ENCODE measurements at places on chromosomes 5 and 9.

DNA sequence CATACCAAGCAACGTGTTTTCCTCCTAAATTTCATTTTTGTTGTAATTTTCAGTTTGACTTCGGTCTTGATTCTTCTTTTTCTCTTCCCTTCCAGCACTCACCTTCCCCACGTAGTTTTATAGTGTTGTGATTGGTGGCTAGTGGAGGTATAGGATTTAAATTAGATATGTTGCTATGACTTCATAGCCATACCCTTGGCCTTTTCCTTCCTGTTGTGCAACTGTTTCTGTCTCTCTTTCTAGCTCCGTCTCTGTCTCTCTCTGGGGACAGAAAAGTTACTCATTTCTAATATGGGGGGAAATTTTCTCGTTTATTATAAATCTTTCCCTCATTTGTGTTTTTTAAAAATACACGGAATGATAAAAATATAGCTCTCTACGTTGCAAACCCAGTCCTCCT lies 20.6 kb upstream of the C5orf24 start:
- no peak for DNase-seq

GRCh38 chr5:126138281-126138931 lies 284.8 kb upstream of the GRAMD2B start:
- no peak for DNase-seq

DNA sequence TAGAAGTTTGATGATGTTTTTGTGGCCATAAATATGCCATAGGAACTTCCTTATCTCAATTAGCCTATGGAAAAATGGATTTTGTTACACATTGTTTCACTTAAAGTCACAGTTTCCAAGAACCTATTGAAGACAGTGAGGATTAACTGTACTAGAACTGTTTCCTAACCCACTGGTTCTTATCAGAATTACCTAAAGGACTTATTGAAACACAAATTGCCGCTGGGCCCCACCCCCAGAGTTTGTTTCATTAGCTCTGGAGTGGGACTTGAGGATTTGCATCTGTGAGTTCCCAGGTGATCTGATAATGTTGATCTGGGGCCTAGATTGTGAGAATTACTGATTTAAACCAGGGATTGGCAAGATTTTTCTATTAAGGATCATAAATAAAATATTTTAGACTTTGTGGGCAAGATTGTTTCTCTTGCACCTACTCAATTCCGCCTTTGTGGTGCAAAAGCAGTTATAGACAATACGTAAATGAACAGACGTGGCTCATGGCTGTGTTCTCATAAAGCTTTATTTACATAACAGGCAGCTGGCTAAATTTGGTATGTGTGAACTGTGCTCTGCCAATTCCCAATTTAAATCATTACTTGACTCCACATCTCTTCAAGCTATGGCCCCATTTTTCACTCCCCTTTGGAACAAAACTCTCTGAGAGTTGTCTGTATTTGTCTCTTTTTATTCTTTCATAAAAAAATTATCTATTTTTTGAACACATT lies 9.3 kb downstream of the JAK2 start:
- DNase-seq: peak; percentile 27

- DNase-seq: no peak
Observed at GRCh38 chr5:76379316-76379715, 23.8 kb upstream of the IQGAP2 start.

GRCh38 chr5:133147815-133148567 lies 96.2 kb downstream of the HSPA4 start:
- no peak for DNase-seq

GRCh38 chr9:36625006-36625615 lies 52.4 kb downstream of the MELK start:
- DNase-seq: no peak

DNA sequence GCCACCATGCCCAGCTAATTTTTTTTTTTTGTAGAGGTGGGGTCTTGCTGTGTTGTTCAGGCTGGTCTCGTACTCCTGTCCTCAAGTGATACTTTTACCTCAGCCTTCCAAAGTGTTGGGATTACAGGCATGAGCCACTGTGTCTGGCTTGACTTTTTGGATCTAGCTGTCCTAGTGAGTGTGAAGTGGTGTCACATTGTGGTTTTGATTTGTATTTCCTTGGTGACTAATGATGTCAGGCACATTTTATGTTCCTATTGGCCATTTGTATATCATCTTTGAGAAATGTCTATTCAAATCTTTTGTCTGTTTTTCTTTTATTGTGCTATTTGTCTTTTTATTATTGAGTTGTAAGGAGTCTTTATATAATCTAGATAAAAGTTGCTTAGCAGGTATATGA lies 53.5 kb upstream of the MCCC2 start:
- no peak for DNase-seq

DNA sequence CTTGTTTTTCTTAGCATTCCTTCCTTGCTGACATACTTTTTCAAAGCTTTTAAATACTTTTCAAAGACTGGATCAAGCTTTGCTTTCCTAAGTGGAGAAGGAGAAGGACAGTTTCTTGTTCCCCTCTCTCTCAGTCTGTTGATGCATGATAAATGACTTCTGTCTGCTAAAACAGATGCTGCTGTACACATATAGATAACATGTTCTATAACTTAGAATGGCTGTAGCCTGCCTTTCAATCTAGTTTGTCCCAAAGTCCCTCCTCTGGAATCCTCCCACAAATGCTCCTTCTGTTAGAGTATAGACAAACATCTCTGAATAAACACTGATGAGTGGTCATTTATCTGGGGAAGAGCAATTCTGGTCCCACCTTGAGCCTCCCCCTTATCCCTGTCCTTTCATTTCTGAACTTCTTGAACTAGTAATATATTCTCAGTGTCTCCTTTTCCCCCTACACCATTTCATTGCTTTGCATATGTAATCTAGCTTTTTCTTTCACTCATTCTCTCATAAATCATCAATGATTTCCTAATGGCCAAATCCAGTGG lies 5.4 kb upstream of the HEMGN start:
- no peak for DNase-seq

- DNase-seq: no peak
Observed at GRCh38 chr9:132185073-132186009, 23.5 kb downstream of the NTNG2 start.

DNA sequence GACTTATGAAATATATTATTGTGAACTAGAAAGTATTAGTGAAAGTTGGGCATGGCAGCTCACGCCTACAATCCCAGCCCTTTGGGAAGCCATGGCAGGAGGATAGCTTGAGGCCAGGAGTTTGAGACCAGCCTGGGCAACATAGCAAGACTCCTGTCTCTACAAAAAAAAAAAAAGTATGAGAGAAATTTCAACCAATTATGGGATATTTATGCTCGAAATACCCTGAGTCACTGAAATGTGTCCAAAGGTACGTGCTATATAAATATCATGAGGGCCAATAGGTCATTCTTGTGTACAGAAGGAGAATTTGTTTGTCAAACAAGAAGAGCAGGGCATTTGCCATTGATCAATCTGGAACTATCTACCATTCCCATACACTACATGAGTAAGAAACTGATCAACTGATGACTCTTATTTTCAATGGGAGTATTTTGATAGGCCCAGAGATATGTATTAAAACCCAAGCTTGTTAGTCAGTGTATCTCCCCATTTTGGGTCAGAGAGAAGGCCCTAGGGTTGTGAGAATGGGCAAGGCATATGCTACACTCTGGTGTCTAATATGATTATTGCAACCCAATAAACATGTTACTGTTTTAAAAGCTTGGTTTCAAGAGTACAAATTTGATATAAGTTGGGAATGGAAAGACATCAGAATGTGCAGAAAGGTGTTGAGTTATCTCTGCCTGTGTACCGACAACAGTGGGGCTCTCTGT lies 21.7 kb upstream of the HOMER1 start:
- DNase-seq: no peak

- no peak for DNase-seq
Observed at GRCh38 chr9:125532412-125532811, 174.6 kb downstream of the MAPKAP1 start.

DNA sequence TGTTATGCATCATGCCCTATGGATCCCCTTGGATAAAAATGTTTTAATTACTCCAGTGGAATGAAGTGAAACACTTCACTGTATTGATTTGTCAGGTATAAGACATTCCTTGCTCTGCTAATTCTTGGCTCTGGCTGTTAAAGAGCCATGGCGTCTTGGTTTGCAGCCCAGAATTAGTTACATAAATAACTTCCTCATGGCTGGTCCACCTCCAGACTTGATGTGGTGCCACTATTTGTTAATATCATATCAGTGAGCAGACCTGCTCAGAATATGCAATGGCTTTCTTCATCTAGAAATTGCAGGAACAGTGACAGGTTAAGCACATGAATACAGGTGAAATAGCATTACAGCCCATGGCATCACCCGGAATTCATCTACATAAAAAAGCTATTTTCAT lies 446.9 kb upstream of the GRIN3A start:
- no peak for DNase-seq

DNA sequence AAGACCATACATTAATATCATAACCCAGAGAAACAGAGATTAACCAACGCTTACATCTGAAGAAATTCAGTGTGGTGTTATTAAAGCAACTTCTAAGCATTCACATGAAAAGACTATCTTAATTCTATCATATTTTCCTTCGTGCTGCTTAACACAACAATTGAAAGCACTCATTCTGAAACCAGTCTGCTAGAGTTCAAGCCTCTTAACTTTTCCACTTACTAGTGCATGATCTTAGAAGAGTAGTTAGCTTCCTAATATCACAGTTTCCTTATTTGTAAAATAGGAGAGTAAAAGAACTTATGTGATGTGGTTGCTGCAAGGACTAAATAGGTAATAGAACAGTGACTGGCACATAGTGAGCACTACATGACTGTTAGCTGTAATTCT lies 379.3 kb downstream of the TRIM36 start:
- no peak for DNase-seq

DNA sequence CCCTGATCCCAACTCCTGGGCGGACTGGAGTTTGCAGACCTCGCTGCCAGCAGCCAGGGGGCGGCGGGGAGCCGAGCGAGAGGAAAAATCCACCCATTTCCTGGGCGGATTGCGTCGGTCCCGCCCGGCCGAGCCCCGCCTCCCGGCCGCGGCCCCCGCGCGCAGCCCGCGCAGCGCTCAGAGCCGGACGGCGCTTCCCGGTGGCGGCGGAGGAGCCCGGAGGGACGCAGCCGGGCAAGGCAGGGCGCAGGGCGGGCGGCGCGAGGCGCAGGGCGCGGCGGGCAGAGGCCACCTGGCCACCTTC lies at the start of gene OLFM1:
Gene OLFM1, plus strand, starts transcription at position 180 of the 304 bp plus-strand sequence. CDS start 322 bp downstream, outside the sequence.
- peak; percentile 75 for DNase-seq

GRCh38 chr5:174189654-174190541 lies 144.4 kb downstream of the NSG2 start:
- DNase-seq: no peak

- no peak for DNase-seq
Observed at GRCh38 chr5:158731014-158731413, 368.7 kb downstream of the EBF1 start.

DNA sequence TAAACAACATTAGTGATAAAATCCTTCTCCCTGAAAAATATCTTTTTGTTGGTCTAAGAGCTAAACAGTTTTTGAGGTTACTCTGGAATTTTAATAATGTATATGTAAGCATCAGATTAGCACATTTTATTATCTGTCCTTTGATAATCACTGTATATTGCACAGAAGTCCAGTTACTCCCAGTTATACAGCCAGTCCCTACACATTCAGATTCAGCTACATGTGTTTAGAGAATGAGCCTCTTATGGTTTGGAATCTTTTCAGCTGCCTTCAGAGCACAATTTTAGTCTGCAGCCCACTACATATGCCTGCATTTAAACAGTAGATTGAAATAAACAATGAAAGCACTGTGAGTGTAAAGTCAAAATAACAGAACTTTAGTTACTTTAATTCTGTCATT lies 438.2 kb downstream of the ARHGEF28 start:
- DNase-seq: no peak

- no peak for DNase-seq
Observed at GRCh38 chr5:32280656-32281081, 32.1 kb downstream of the MTMR12 start.

DNA sequence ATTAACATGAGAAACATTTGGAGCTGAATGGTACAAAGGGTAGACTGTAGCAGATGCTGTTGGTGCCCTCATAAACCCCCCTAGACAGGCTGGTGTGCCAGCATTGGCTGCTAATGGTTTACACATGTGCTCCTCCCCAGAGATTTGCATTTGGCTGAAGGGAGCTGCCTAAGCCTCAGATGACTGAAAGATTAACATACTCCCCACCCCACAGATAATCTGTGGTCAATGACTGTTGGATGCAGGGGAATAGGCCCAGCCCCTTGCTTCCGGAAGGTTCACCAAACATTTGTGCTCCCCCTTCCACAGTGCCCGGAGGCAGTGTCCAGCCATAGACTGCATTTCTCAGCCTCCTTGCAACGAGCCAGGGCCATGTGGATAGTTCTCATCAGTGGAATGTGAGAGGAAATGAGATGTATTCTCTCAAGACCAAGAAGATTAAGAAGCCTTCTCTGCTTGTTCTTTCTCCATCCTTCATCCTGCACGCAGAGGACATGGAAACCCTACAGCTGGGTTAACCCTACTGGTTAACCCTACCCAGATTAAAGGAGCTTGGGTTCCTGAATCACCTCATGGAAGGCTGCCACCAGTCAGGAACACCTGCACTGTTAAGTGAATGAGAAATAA lies 79.6 kb downstream of the PHAX start:
- no peak for DNase-seq

DNA sequence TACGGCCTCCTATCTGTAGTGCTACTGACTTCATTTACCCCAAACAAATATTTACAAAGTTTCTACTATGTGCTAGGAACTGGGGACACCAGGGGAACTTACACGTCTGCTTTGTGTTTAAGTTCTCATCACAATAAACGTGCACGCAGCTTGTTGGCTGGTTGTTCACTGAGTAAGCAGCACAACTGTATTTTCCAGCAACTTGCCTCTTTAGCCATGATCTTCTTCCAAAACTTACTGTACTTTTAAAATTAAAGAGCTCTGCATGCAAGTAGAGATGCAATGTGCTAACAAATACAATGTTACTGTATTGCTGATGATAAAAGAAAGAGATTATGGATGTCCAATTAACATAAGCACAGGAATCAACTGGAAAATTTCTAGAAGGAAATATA lies 62.8 kb downstream of the RAPGEF1 start:
- no peak for DNase-seq

Measured in NCI-H1092 (cell line).